Right lobe of liver (tissue), 6 donors: ENCODE measurements at places on chromosomes 13 and 19.

GRCh38 chr13:100530671-100531213 is 57.8 kb downstream of the GGACT start:
- DNase-seq, result peak; percentile 54
- no peak overlapping the region for H3K4me3 ChIP-seq
- no peaks in the 10 kb centered on the region for H3K4me1 ChIP-seq
- no peaks in the 10 kb centered on the region for H3K27me3 ChIP-seq
- H3K27ac ChIP-seq, result no peak overlapping the region

- H3K27me3 ChIP-seq, result no peaks in the 10 kb centered on the region
- no peak overlapping the region for H3K4me3 ChIP-seq
- H3K4me1 ChIP-seq, result no peaks in the 10 kb centered on the region
- DNase-seq, result no peak
- H3K36me3 ChIP-seq, result no peaks in the 10 kb centered on the region
Measured at GRCh38 chr19:18876865-18877264, 19.1 kb downstream of the CERS1 start.

DNA sequence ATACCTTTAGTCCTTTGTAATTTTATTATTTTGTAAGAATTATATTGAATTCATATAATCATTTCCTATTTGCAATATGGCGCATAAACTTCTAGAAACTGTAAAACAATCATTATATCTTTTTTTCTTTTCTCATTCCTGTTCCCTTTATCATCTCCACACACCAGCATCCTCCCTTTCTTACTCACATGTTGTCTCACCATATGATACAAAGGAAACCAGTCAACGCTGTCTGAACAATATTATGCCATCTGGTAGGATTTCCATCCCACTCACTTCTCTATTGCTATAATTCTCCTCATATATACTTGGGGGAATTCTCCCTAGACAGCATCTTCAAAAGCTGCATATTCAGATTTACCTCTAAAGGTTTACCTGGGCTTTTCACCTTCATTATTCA is 389.8 kb downstream of the NDFIP2 start:
- H3K27me3 ChIP-seq, result no peaks in the 10 kb centered on the region
- no peaks in the 10 kb centered on the region for H3K4me1 ChIP-seq
- no peak for DNase-seq
- no peaks in the 10 kb centered on the region for H3K36me3 ChIP-seq
- H3K4me3 ChIP-seq, result no peak overlapping the region

- no peaks in the 10 kb centered on the region for H3K4me1 ChIP-seq
- no peaks in the 10 kb centered on the region for H3K27me3 ChIP-seq
- H3K4me3 ChIP-seq, result no peak overlapping the region
- DNase-seq, result no peak
- no peak overlapping the region for H3K27ac ChIP-seq
- H3K36me3 ChIP-seq, result no peaks in the 10 kb centered on the region
Measured at GRCh38 chr19:35601971-35602370, 10.6 kb upstream of the HAUS5 start.

- H3K27ac ChIP-seq, result no peak overlapping the region
- no peaks in the 10 kb centered on the region for H3K27me3 ChIP-seq
- no peaks in the 10 kb centered on the region for H3K4me1 ChIP-seq
- no peak overlapping the region for H3K4me3 ChIP-seq
Measured at GRCh38 chr13:28548468-28548867, 53.5 kb upstream of the FLT1 start.
